ENCODE measurements at places on chromosomes 6 and 20.

- no peak for DNase-seq
Measured at GRCh38 chr6:21208081-21208795, 385.3 kb upstream of the SOX4 start.

DNA sequence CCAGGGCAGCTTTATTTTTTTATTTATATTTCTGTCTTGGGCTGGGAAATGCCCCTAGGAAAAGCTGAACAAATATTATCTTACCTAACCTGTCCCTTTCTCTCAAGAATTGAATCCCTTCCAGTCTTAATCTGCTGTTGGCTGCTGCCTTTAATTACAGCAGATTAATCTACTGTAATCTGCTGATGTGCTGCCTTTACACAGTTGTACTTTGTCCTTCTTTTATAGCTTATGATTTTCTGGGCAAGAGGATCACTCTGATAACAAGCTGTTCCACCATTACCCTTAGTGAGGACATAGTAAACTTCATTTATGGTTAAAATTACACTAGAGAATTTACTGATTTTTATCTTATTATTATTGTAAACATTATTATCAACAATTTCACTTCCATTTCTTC is 234.5 kb upstream of the MAN1A1 start:
- DNase-seq: no peak

GRCh38 chr6:107784669-107785068 is 39.4 kb downstream of the SCML4 start:
- no peak for DNase-seq

DNA sequence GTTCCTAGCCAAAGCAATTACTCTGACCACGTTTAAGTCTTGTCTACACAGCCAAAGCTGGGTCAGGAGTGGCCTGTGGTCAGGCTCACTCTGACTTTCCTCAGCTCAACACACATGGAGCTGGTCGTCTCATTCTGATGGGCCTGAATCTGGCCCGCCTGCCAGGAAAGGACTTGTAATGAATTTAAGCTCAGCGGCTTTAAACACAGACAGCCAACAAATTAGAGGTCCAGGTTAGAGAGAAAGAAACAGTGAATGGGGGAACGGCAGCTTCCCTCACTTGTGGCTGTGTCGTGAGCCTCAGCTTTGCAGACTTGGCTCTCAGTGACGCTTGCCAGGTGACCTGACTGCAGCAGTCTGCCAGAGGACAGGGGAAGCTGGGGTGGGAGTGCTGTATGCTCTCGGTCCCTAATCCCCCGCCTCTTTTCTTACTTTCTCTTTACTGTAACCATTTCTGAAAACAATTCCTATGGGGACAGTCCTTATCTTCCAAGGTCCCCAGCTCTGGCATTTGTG is 121.9 kb upstream of the AGPAT4 start:
- no peak for DNase-seq

DNA sequence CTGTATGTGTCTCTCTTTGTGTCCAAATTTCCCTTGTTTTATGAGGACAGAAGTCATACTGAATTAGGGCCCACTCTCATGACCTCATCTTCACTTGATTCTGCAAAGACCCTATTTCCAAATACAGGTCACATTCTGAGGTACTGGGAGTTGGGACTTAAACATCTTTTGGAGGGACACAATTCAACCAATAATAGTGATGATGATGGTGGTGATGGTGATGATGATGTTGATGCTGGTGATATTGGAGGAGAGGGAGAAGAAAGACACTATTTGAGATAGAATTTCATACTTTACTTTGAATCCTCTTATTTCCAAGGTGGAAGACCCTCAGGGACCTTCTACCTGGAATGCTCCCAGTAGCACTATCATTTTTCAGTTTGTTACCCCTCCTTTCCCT is 21.2 kb upstream of the KCNK5 start:
- no peak for DNase-seq

- DNase-seq: no peak
Measured at GRCh38 chr6:18503206-18503592, 116.0 kb downstream of the RNF144B start.

DNA sequence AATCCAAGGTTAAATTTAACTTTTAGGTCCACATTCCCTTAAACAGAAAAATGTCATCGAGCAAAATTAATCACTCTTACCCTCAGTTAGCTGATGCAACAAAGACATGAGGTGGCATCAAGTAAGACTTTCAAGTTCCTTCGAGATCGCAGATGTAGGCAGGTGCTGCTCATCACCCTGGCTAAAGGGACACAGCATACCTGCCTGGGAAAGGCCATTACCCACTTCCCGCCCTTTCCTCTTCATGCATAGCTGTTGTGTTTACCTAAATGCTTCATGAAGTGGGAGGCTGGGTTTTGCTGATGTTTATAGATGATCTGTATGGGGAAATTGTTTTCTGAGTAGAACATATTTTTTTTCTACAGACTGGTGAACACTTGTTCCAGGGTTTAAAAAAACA is 67.7 kb downstream of the GFRA4 start:
- no peak for DNase-seq

GRCh38 chr20:58481481-58482021 is 33.6 kb downstream of the APCDD1L start:
- DNase-seq: peak; percentile 51

DNA sequence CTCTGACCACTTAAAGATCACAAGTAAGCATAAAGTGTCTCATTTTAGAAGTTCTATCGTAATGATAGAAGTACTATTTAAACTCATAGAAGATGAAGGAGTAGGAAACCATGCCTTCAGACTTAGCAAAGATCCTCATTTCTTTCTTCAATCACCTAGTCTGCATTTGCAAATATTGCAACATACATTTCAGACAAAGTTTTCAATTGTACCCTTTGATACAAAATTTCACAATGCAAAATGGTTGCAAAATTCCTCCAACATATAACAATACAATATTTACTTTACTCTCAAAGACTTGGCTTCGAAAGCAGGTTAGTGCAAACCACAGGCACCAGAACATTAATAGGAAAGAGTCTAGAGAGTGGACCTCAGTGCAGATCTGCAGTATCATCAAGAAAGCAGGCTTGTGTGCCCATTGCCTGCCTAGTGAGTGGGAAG is 16.1 kb upstream of the ROS1 start:
- DNase-seq: no peak

- DNase-seq: no peak
Measured at GRCh38 chr6:12271594-12271993, 18.6 kb upstream of the EDN1 start.

GRCh38 chr6:157539421-157539822 is 158.4 kb downstream of the ZDHHC14 start:
- no peak for DNase-seq

DNA sequence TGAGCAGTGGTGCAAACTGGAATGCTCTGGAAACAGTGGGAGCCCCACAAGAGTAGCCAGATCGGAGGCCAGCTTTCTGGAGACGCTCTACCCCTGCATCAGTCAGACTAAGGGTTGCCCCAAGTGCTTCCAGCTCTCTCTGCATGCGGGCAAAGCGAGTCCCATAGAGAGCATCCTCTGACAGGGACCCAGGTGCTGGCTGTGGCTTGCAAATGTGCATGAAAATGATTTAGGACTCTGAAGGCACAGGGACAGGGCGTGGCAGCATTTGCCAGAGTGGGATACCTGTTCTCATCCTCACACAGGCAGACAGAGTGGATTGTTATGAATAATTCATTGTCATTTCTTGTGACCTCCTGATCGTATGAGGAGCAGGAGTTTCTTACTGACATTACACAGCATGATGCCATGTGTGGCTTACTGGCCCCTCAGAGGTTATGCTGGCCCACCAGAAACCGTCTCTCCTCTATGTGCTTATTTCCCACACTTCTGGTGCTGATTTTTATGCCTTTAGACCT is 10.3 kb downstream of the RIN2 start:
- DNase-seq: no peak

DNA sequence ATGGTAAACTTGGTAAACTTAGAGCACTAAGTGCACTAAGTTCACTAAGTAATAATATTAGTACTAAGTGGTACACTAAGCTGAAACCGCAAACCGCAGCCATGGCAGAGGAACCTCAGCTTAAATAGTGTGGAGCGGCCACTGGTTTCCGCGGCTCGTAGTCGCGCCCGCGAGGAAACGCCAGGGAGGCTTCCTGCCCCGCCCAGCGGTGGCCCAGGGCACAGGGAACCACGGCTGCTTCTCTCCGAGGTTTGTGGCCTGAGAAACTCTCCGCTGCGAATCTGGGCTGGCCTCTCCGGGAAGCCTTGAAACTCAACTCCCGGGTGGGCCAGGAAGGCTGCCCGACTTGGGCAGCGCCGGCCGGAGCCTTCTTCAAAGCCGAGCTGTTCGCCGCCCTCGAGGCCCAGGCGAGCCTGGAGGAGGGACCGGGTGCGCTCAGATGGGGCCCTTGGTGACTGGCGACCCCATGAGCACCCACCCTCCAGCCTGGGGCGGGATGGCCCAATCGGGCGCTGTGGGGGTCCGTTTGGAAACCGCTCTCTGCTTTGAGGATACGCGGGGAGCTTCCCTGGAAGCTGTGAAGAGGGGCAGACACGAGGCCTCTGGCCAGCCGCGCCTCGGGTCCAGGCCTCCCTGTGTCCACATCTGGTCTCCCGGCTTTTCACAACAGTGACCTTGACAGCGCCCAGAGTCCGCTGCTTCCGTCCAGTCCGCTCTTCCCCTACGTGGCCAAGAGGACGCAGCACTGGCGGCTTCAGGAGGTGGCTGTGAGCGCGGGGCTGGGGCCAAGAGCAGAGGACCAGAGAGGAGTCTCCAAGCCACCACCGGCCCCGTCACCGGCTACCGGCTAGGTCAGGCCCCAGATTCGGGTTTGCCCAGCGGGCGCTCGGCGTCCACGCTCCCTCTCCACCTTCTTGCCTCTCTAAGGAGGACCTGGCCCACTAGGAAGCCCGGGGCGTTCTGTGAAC is 25.4 kb upstream of the HLA-E start:
- DNase-seq: peak; percentile 53

DNA sequence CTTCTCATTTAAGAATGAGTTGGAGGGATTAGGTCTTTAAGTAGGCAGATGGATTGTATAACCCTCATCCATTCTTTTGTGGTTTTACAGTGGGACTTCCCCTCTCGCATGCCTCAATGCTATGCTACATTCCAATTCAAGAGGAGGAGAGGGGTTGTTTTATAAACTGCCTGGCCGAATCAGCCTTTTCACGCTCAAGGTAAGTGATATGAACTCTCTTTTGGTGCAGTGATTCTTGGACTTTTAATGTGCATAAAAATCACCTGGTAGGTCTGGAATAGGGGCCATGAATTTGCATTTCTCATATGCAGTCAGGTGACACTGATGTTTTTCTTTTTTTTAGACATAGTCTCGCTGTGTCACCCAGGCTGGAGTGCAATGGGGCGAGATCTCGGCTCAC is 10.8 kb downstream of the ASXL1 start:
- DNase-seq: no peak

GRCh38 chr6:72963946-72964345 is 261.4 kb downstream of the KHDC1L start:
- DNase-seq: no peak

- no peak for DNase-seq
Measured at GRCh38 chr6:110410511-110410910, 4.9 kb downstream of the DDO start.

GRCh38 chr6:105775095-105775494 is 311.0 kb upstream of the PRDM1 start:
- no peak for DNase-seq

GRCh38 chr6:45323656-45324224 is 4.4 kb upstream of the RUNX2 start:
- DNase-seq: no peak

DNA sequence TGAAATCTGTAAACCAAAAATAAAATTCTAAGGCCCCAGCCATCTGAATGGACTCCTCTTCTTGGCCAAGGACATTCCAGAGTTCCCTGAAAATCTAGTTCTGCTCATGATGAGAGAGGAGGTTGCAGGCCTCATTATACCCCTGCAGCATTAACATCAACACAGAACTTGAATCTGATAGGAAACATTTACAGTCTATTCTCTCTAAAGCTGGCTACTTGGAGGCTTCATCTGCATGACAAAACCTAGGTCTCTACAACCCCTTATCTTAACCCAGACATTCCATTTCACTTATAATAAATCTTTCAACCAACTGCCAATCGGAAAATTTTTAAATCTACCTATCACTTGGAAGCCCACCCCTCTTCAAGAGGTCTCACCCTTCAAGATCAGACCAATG is 15.7 kb downstream of the RTN4IP1 start:
- DNase-seq: no peak

DNA sequence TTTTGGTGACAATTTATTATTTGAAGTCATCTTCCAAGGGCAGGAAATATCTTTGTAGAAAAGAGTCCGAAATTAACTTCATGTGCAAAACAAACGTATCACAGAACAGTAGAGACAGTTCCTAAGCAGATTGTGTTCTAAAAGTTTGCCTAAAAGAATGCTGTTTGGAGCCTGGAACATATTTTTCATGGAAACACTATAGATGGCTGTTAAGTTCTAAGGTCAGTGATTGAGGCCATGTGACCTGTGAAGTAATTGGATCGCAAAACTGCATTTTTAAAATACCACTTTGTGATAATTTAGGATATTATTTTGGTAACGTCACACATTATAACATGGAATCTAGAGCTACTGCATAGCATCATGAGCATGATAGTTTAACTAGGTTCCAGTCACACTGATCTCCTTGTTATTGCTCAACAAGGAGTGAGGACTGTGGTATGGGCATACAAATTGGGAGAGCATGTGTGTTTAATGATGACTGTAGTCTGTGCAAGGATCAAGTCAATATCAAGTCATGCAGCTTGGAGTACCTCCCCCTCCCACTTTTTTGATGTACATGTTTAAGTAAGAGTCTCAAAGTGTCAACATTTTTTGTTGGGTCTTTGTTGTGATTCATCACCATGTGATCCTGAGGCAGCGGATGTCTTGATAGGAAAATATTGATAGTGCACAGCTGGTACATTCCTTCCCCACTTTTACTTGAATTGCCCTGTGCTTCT is 609.3 kb upstream of the CITED2 start:
- no peak for DNase-seq

DNA sequence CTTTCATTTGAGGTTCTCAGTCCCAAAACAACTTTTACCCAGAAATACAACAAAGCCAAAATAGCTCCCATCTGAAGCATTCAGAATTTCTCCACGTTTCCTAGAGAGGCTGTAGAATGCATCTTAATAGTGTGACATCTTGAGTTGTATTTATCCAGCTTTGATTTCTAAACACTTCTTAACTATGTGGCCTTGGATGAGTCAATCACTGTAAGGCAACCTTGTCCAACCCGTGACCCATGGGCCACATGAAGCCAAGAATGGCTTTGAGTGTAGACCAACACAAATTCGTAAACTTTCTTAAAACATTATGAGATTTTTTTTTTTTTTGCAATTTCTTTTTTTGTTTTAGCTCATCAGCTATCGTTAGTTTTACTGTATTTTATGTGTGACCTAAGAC is 108.1 kb downstream of the RALGAPA2 start:
- no peak for DNase-seq

DNA sequence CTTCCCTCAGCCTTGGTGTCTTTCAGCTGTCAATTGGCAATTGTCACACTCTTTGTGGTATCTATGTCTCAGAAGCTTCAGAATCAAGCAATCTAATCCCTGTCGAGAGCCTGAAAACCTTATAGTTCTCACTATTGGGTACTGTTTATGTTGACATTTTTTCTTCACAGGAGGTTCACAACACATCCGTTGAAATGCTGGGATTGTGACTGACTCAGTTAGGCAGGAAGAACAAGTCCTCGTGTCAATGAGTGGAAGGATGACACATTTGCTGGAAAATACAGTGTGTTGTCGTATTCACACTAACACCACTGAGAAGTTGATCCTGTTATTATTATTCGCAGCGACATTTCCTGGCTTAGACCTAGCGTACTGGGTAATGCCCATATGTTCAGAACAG is 163.9 kb upstream of the CITED2 start:
- no peak for DNase-seq

- no peak for DNase-seq
Measured at GRCh38 chr20:12815778-12816408, 192.9 kb upstream of the SPTLC3 start.

GRCh38 chr6:158687506-158687905 is 37.7 kb downstream of the SYTL3 start:
- no peak for DNase-seq

All from left hindlimb (tissue), 1 donor.